ENCODE measurements at places on chromosomes 11 and 22.
A peak's percentile ranks its signal among the peaks of the same experiment; 100 is the strongest.

GRCh38 chr22:50436841-50437341 lies 37.9 kb downstream of the SBF1 start:
- DNase-seq = no peak

DNA sequence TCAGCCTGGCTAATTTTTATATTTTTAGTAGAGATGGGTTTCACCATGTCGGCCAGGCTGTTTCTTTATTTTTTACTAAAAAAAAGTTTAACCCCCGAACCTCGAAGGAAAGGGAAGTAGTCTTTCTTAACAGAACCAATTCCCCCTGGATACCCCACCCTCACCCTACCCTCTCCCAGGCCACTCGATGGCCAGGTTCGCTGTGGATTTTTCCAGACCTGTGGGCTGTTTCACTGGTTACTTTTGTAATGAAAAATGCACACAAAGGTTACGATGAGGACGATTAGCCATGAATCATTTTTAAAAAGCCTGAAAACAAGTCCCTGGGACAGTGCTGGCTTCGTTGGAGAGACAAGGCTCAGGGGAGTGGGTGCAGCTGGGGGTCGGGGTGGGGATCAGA lies 2.5 kb downstream of the TSPO start:
- no peak for DNase-seq

- no peak for DNase-seq
Measured at GRCh38 chr22:38132136-38132535, 21.7 kb upstream of the BAIAP2L2 start.

- no peak for DNase-seq
Measured at GRCh38 chr11:73252577-73253191, 19.5 kb upstream of the P2RY6 start.

- DNase-seq = no peak
Measured at GRCh38 chr22:40247976-40248375, 70.3 kb downstream of the TNRC6B start.

- no peak for DNase-seq
Measured at GRCh38 chr22:38837414-38837928, 6.4 kb downstream of the NPTXR start.

DNA sequence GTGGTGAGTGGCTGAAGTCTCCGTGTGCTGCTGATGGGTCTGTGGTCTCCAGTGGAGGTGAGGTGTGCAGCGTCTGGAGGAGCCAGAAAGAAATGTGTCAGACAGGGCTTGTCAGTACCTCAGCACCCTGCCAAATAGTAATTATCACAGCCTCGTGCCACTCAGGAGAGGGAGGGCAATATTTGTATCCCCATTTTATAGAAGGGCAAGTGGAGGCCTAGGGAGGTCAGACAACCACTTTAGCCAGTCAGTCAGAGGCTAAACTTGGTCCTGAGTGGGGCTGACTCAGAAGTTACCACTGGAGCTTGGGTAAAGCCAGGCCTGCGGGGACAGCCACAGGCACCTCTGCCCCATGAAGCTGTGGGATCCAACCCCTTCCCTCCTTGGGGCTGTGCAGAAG lies 11.5 kb upstream of the ELF5 start:
- no peak for DNase-seq

GRCh38 chr11:129167315-129167714 lies 24.8 kb downstream of the ARHGAP32 start:
- DNase-seq = no peak

DNA sequence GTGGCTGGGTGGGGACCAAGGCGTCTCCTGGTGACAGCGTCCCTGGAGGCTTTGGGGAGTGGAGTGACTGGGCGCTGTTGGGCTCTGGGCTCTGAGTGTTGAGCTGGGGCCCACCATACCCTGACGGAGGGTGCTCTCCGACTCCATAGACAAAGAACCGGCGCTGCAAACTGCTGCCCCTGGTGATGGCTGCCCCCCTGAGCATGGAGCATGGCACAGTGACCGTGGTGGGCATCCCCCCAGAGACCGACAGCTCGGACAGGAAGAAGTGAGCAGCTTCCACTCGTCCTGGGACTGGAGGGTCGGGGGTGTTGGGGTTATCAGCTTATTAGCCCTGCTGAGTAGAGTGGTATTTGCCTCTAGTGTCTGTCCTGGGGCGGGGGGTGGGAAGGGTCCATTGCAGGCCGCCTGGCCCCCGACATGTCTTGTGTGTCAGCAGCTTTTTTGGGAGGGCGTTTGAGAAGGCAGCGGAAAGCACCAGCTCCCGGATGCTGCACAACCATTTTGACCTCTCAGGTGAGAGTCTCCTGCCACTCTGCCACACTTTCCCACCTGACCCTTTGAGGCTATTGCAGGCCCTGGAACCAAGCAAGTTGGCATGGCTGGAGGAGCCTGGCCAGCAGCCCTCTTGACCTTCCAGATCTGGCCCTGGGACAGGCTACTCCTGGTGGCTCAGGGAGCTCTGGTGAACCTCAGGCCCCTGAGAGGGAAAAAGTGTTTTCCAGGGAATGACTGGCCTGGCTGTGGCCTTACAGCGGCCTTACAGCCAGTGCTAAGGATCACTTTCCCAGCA lies 7.6 kb downstream of the CLDN5 start:
- DNase-seq = no peak

GRCh38 chr22:44724859-44725258 lies 22.9 kb downstream of the PRR5 start:
- DNase-seq = no peak

DNA sequence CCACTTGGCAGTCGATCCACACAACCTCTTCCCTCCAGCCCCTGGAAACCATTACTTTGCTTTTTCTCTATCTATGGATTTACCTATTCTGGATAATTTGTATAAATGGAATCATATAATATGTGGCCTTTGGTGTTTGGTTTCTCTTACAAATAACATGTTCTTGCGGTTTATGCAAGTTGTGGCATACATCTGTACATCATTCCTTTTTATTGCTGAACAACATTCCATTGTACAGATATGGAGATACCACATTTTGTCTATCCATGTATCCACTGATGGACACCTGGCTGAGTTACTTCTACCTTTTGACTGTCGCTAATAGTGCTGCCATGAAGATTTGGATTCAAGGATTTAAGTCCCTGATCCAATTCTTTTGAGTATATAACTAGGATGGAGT lies 25.1 kb downstream of the SMCO4 start:
- no peak for DNase-seq

GRCh38 chr11:61880454-61880853 lies 10.9 kb downstream of the FADS3 start:
- DNase-seq = no peak

DNA sequence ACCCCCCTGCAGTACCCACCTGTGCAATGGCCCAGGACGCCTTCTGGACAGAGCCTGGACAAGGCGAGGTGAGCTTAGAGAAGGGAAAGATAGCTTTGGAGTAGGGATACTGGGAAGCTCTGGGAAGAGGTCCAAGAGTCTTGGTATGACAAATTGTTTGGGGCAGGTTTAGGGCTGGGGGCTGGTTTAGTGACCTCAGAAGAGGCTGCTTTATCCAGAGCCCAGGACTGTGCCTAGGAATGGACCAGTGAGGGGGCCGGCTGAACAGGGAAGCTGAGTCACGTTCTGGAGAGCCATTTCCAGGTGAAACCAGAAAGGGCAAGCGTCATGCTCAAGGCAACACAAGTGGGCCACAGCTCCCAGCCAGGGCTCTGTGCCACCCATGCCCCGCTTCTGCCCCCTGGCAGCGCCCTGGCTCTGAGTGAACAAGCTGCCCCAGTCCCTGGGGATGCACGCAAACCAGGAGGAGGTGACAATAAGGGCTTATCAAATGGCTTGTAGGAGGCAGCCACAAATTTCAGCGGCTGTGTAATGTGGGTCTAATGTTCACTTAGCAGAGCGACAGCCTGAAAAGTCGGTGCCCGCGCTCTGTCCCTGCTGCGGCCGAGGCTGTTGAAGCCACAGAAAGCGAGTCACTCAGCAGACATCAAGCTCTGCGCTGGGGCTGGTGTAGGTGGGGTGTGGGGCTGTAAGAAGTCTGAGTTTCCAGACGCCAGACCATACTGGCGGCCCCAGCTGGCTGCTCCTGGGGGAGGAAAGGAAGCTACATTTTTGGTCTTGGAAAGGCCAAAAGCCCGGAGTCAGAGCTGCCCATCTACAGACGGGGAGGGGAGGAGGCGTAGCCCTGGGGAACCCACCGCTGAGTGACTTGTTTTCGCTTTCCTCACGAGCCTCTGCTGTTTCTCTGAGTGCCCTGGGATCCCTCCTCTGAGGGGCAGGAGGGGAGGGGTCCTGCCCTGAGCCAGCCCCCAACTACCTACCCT lies 18.3 kb upstream of the SYT7 start:
- DNase-seq = peak; percentile 58

- DNase-seq = no peak
Measured at GRCh38 chr11:19962801-19963175, 197.5 kb downstream of the DBX1 start.

DNA sequence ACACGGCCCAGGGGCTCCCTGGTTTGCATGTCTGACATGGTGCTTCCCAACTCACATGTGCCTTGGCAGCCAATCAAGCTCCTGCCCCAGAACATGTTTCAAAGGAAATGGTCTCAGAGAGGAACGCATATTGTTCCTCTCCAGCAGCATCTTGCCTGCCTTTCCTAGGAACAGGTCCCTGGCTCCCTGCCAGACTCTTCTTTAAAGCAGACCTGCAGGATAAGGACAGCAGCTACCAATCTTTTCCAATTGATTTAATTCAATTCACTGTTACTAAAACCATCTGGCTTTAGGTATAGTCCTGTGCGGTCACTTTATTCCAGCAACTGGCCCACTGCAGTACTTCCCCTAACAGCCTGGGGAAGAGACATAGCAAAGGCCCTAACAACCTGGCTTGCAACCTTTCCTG lies 79.9 kb downstream of the AMBRA1 start:
- DNase-seq = peak; percentile 42

GRCh38 chr22:37904572-37905533 lies 1.2 kb upstream of the MICALL1 start:
- DNase-seq = peak; percentile 67

- no peak for DNase-seq
Measured at GRCh38 chr11:33296695-33297094, 39.5 kb downstream of the HIPK3 start.

- DNase-seq = no peak
Measured at GRCh38 chr11:57728829-57729228, 12.5 kb upstream of the SELENOH start.

GRCh38 chr11:75077316-75077715 lies 19.4 kb downstream of the OR2AT4 start:
- no peak for DNase-seq

Measured in ovary (tissue), 10 donors.